ENCODE measurements at places on chromosomes 3 and 15. TPM values are rescaled to one million over a fixed set of nuclear protein-coding genes. Genes with fewer than 3 reads are reported as not detected.

The FBN1 gene
- total RNA-seq, result 105 TPM

The MYL3 gene
- 2.4 TPM for total RNA-seq

- no peak for ATAC-seq
These were observed 568 bp upstream of the NCBP2 start for GRCh38 chr3:196942915-196943277.

DNA sequence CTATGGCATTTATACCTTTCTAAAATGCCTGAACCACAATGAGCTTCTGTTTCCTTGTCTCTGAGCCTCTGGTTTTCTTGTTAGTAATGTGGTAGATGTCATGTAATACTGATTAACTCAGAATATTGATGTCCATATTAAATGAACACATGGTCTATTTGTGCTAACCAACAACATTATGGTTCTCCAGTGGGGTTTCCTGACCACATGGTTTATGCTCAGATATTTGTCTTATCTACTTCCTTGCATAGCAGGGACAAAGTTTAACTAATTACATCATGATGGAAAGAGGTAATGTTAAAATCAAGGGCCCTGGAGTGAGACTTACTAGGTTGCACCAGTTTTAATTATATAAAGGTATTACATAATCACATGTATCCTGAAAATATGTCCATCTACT, 62.6 kb upstream of the SCN10A start:
- no peak for ATAC-seq

DNA sequence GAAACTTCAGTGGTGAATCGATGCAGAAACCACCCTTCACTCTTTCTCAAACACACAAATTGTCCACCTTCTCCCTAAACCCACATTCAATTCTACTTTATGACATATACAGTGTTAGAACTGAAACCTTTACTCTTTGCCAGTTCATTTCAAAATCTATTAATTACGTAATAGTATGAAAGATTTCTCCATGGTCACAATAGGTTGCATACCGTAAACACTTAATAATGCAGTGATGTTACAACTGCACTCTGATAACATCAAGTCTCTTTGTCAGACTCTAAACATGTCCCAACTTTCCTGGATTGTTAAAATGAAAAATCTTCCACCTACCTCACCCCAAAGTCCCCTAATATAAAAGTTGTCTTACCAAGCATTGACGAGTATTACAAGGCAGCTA, 111.8 kb upstream of the PROK2 start:
- ATAC-seq, result no peak

DNA sequence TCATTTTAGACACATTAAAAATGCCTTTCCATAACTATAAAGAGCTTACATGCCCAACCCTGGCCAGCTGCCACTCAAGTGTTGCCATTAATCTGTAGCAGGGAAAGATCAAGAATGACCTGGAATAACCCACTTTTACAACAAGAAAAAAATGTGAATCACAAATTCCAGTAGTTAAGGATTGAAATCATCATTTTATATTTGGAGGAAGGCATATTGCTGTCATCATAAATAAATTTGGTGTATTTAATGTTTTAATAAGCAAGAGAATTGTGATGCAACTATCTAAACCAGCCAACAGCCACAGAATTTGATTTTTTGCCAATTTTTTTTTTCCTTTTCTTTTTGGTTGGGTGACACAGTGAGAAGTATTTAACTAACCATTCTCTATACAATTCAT, 240.0 kb upstream of the SEMA6D start:
- ATAC-seq, result no peak

- ATAC-seq, result no peak
These were observed 111.5 kb upstream of the SELENOK start for GRCh38 chr3:54003136-54003535.

DNA sequence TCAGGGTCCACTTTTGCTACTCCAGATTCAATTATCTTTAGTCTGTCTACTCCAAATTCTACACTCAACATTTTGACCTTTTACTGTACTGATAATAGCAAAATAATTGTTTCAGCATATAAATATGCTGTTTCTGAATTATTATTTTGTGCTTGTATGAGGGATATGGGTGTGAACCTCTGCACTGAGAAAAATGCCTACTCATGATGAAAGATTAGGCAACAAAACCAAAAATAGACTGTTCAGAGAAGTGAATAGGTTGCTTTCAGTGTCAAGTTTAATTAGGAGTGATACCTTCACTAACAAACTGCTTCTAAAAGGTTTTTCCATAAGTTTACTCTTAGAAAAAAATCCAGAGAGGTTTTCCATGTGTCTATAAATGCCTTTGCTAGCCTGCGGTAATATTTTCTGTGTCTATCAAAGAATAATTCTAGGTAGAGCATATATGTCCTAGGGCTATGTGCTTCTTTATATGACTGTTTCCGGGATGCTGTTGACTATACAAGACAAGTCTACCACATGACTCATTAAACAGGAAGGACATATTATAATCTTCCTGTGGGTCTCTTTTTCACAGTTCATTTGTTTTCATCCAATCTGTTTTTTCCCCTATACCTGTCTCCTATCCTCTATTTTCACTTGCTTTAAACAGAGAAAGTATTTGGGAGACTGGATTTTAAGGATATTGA, 218.5 kb upstream of the TTC14 start:
- no peak for ATAC-seq

DNA sequence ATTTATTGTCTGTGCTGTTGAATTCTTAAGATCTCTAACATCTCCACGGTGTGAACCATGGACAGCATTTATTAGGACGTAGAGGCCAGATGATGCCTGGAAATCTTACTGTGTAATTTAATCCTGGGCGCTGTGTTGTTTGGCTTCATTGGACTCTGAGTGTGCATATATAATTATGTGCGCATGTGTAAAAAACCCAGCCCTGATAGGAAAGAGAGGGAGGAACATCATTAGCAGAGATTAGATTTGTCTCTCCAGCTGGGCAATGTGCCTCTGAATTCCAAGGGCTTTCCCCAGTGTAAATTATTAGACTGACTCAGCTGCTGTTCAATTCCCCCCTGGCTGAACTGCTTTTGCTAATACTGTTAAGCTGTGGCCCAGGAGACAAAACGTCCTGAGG, 39.6 kb downstream of the MAP3K13 start:
- peak; percentile 80 for ATAC-seq

- ATAC-seq, result peak; percentile 86
These were observed 12.0 kb downstream of the MESD start for GRCh38 chr15:80977627-80978036.

DNA sequence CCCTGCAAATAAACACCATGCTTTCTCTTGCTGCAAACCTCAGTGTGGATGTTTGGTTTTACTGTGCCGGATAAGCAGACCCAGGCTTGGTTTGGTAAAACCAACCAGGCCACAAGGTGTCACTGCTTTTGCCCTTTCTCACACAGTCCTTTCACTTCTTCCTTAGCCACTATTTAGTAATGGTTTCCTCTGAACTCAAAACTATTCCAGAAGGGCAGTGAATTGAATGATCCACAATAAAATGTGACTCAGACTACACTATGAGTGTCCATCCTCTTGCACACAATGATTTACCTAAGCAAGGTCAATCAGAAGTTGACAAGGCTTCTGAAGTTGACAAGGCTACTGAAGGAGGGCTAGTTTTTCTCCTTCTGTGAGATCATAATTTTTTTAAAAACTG, 552.4 kb upstream of the CCDC54 start:
- no peak for ATAC-seq

DNA sequence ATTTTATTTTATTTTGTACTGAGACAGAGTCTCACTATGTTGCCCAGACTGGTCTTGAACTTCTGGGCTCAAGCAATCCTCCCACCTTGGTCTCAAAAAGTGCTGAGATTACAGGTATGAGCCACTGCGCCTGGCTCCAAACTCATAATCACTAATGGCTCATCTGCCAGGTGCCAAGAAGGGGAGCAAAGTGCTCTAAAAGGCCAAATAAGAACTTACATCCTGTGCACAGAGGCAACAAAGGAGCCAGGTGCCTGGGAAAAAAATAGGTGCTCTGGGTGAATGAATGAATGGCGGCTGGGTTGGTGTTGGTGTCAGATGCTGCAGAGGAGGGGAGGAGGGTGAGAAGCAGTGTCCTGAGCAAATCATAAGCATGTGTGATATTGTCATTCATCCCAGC, 25.9 kb upstream of the ADAMTS7 start:
- no peak for ATAC-seq

GRCh38 chr15:25787855-25788520, 75.1 kb downstream of the ATP10A start:
- peak; percentile 4 for ATAC-seq

- no peak for ATAC-seq
These were observed 22.3 kb upstream of the CFAP161 start for GRCh38 chr15:81111510-81112470.

DNA sequence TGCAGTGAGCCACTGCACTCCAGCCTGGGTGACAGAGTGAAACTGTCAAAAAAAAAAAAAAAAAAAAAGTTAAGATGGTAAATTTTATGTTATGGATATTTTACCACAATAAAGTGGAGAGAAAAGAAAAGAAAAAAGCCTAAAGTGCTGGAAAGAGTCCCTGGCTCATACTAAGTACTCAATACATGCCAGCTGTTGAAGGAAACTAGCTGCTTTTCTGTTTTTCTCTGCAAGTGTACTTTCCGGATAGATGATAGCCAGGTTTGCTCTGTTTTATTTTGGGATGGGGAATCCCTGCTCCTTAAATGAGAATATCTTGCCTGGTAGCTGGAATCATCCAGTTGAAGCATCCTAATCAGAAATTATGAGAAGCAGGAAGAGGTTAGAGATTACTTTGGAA, 10.9 kb downstream of the EID1 start:
- no peak for ATAC-seq

GRCh38 chr3:143595456-143596077, 252.7 kb downstream of the SLC9A9 start:
- no peak for ATAC-seq

DNA sequence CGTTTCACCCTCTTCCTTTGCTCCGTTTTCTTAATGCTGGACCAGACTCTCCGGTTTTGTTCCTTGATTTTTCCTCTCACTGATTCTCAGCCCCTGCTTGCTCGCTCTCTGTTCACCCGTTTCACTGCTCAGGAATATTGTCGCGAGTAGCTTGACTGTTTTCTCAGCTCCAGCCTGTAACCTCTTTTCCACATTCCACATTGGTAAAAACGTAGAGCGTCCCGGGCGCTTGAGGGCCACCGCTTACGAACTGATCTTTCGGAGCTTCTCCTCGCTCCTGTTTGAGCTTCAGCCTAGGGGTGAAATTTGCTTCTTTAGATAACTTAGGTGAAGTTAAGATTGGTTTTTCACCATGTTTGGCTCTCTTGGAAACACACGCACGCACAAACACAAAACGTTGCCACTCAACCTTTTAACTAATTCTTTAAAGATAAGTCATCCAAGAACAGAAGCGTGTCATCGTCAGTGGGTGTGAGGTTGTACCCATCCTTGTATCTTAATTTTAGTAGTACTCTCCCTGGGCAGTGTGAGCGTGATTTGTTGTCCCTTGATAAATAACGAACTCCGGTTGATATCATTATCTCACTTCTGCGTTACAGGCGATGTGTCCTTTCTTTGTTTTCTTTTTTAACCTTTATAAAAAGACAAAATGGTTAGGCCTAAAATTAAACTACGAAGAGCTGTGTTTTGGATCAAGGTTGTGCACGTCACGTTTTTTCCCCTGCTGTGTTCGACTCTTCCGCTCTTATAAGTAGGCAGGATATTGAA, 1.0 kb downstream of the PAK2 start:
- ATAC-seq, result peak; percentile 11

Measured in motor neuron (in vitro differentiated cells).